ENCODE measurements at places on chromosomes 6 and 20. TPM values are rescaled to one million over a fixed set of nuclear protein-coding genes. Genes with fewer than 3 reads are reported as not detected.
A peak's percentile ranks its signal among the peaks of the same experiment; 100 is the strongest.

DNA sequence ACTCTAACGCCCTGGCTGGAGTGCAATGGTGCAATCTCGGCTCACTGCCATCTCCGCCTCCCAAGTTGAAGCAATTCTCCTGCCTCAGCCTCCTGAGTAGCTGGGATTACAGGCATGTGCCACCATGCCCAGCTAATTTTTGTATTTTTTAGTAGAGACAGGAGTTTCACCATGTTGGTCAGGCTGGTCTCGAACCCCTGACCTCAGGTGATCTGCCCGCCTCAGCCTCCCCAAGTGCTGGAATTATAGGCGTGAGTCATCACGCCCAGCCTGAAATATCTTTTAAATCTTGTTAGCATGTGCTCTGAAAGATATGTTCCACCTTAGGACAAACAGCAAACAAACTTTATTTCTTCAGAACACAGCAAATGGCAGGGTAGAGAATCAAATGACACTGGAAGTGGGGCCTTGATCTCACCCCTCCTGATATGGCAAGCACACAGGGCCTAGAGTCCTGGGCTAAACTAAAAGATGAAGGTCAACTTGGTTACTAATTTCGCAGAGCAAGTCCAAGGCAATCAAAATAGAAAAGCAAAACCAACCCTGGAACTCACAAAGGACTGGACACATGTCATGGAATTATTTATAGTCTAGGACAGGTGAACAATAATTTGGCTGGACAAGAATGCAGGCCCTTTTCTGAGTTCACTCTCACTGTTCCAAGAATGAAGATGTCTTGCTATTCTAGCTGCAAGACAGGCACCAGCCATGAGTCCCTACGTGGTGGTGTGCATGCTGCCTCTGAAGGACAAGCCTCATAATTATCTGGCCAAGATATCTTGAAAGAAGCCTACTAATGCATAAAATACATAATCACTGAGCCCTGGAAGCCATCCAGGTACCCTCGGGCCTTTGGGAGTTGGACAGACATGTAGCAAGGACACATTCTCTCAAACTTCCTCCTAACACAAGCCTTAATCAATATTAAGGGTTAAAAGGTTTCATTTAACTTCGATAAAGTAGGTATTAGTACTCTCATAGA is 35.6 kb downstream of the B4GALT5 start:
- H3K27ac ChIP-seq: no peak overlapping the region
- no peak for DNase-seq
- H3K27me3 ChIP-seq: no peaks in the 10 kb centered on the region
- peaks cover 4% of the 10 kb centered on the region for H3K36me3 ChIP-seq

The BMP7 gene
- total RNA-seq: 47.3 TPM

DNA sequence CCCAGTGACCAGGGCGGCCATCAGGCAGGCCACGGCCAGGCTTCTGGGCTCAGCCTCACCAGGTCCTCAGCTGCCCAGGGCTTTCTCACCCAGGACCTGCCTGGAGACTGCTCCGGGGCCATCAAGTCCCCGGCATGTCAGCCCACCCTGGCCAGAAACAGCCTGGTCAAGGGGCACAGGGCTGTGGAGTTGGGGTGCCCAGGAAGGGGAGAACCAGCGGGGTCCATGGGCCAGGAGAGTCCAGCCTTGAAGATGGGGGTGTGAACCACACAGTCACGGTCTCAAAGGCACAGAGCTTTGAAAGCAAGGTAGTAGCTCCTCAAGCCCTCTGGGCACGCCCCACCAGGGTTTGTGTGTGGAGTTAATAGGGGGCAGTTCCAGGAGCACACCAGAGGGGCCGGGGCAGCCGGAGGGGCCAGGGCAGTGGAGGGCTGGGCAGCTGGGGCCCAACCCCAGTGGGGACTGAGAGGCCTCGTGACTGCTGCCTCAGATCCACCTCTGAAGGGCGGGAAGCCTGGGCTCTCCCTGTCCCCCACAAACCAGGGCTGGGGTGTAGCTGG is 48.0 kb upstream of the BHLHE23 start:
- no peak overlapping the region for H3K4me3 ChIP-seq
- peaks cover 35% of the 10 kb centered on the region for H3K4me1 ChIP-seq
- no peak overlapping the region for H3K27ac ChIP-seq
- DNase-seq: no peak
- no peaks in the 10 kb centered on the region for H3K27me3 ChIP-seq
- H3K36me3 ChIP-seq: no peaks in the 10 kb centered on the region

GRCh38 chr6:15327271-15327670 is 81.4 kb downstream of the JARID2 start:
- H3K4me1 ChIP-seq: peaks cover 19% of the 10 kb centered on the region
- H3K27ac ChIP-seq: no peak overlapping the region
- no peaks in the 10 kb centered on the region for H3K36me3 ChIP-seq

DNA sequence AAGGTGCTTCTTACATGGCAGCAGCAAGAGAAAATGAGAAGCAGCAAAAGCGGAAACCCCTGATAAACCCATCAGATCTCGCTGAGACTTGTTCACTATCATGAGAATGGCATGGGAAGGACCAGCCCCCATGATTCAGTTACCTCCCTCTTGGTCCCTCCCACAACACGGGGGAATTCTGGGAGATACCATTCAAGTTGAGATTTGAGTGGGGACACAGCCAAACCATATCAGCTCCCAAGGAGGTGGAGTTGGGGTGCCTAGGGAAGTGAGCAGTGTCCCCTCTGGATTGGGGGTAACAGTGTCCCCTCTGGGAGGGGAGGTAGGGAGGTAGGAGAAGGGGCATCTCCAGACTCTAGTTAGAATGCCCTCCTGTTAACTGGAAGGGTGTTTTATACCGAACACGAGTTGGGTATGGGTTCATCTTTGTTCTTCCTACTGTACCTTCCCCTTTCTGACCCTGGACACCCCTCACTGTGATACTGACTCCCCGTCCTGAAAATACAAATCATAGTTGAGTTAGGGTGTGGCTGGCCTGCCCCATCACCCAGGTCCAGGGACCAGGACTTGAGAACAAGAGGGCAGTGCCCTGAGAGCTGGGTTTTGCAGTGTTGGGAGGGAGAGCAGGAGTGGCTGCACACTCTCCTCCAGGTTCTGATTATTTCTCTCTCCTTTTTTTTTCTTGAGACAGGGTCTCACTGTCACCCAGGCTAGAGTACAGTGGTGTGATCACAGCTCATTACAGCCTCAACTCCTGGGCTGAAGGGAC is 62.0 kb downstream of the EFCAB8 start:
- no peaks in the 10 kb centered on the region for H3K27me3 ChIP-seq
- no peaks in the 10 kb centered on the region for H3K36me3 ChIP-seq
- no peaks in the 10 kb centered on the region for H3K4me1 ChIP-seq
- H3K27ac ChIP-seq: no peak overlapping the region

- H3K36me3 ChIP-seq: no peaks in the 10 kb centered on the region
- peaks cover 13% of the 10 kb centered on the region for H3K27me3 ChIP-seq
- DNase-seq: no peak
- no peaks in the 10 kb centered on the region for H3K4me1 ChIP-seq
- H3K27ac ChIP-seq: no peak overlapping the region
- no peak overlapping the region for H3K4me3 ChIP-seq
Observed at GRCh38 chr6:30378290-30378937, 33.5 kb downstream of the RPP21 start.

DNA sequence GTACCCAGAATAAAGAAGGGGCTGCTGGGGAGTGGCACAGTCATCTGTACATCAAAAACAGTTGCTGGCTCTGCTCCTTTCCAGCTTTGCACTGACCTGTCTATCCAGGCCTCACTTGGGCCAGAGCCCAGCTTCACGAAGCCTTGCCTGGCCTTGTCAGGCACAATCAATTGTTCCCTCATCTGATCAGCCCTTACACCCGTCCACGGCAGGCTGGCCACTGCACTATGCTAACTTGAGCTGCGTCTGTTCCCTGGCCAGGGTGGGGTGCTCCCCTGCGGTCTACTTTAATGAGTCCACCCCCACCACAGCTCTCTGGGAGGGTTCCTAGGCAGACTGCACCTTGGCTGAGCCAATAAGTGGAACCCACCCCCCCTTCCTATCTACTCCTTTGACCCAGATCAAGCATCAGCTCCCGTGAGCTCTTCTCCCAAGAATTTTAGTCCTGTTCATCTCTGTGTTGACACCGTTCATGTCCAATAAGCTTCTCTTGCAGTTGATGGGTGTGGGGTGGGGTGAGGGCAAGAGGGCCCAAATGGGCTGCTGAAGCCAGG is 74.3 kb upstream of the MLN start:
- H3K27ac ChIP-seq: no peak overlapping the region
- no peaks in the 10 kb centered on the region for H3K36me3 ChIP-seq
- no peak overlapping the region for H3K4me3 ChIP-seq
- no peak for DNase-seq
- H3K27me3 ChIP-seq: no peaks in the 10 kb centered on the region

- no peaks in the 10 kb centered on the region for H3K4me1 ChIP-seq
- H3K27me3 ChIP-seq: no peaks in the 10 kb centered on the region
- no peak overlapping the region for H3K27ac ChIP-seq
- no peaks in the 10 kb centered on the region for H3K36me3 ChIP-seq
- no peak overlapping the region for H3K4me3 ChIP-seq
- DNase-seq: no peak
Observed at GRCh38 chr20:2631228-2631627, 21.2 kb upstream of the NOP56 start.

DNA sequence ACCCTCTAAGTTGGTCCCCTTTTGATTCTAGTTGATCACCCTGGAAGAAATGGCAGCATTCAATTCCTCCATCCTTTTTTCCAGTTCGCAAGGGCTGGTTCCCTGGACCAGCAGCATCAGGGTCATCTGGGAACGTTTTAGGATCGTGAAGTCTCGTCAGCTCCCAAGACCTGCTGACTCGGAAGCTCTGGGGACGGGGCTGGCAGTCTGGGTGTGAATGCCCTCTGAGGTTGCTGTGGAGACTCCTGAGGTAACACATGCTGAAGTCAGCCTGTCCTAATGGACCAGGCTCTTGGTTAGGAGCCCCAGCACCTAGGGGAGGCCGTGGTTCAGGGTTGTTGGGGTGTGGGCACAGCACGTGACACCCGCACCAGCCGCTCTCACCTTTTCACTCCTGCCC is 164.1 kb downstream of the SYNDIG1 start:
- no peaks in the 10 kb centered on the region for H3K27me3 ChIP-seq
- no peak for DNase-seq
- H3K4me1 ChIP-seq: peaks cover 16% of the 10 kb centered on the region
- H3K27ac ChIP-seq: no peak overlapping the region
- H3K36me3 ChIP-seq: peaks cover 3% of the 10 kb centered on the region

- no peak overlapping the region for H3K4me3 ChIP-seq
- H3K36me3 ChIP-seq: no peaks in the 10 kb centered on the region
- H3K4me1 ChIP-seq: peaks cover 8% of the 10 kb centered on the region
Observed at GRCh38 chr20:19427480-19427879, 215.0 kb downstream of the SLC24A3 start.

DNA sequence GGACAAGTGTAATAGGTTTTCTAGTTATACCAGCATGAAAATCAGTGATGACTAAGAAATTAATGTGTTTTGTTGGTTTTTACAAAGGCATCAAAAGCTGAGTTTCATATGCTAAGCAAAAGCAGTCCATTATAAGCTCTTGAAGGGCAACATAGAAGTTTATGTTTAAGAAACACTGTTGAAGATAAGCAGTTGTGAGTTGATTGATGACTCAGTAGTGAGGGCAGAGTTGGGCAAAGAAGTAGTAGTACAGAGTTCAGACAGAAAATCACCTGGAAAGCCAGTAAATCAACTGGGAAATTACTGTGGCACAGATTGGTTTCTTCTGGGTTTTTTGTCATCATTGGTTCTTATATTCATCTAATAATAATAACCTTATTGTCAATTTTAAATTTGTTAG is 78.0 kb upstream of the SMIM8 start:
- peaks cover 35% of the 10 kb centered on the region for H3K36me3 ChIP-seq
- no peak overlapping the region for H3K4me3 ChIP-seq
- H3K4me1 ChIP-seq: no peaks in the 10 kb centered on the region
- DNase-seq: no peak

The GPR6 gene
- total RNA-seq: 0.59 TPM

The PAX1 gene
- total RNA-seq: 0.06 TPM

The IP6K3 gene
- total RNA-seq: 1.0 TPM

- H3K4me3 ChIP-seq: no peak overlapping the region
- no peak for DNase-seq
- H3K27ac ChIP-seq: no peak overlapping the region
- H3K4me1 ChIP-seq: no peaks in the 10 kb centered on the region
Observed at GRCh38 chr6:46626228-46626909, 26.2 kb downstream of the CYP39A1 start.

GRCh38 chr6:66926060-66926459 is 1219.0 kb upstream of the EYS start:
- DNase-seq: no peak
- no peaks in the 10 kb centered on the region for H3K4me1 ChIP-seq
- no peak overlapping the region for H3K27ac ChIP-seq
- H3K36me3 ChIP-seq: no peaks in the 10 kb centered on the region
- H3K4me3 ChIP-seq: no peak overlapping the region
- H3K27me3 ChIP-seq: no peaks in the 10 kb centered on the region

- no peaks in the 10 kb centered on the region for H3K4me1 ChIP-seq
- H3K36me3 ChIP-seq: no peaks in the 10 kb centered on the region
- no peak for DNase-seq
- no peaks in the 10 kb centered on the region for H3K27me3 ChIP-seq
Observed at GRCh38 chr6:48474830-48475229, 363.8 kb upstream of the PTCHD4 start.

DNA sequence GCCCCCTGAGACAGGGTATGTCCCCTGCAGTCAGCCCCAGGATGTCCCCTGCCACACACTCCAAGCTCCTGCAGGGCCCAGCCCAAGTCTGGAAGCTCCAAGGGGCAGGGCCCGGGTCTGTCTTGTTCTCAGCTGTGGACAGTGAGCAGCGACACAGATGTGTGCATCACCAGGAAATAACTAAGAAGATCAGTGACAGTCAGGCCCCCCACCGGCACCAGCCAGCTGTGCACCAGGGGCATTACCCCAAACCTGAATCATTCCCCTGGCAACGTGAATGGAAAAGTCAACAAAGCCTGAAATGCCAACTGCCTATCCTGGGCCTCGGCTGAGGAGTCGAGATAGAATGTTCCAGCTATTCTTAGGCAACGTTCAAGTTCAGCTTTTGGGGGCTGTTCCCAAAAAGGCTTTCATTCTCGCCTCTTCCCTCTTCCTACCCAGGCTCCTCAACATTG is 105.0 kb downstream of the PREX1 start:
- no peaks in the 10 kb centered on the region for H3K27me3 ChIP-seq
- no peak for DNase-seq
- H3K4me1 ChIP-seq: peaks cover 61% of the 10 kb centered on the region
- H3K36me3 ChIP-seq: peaks cover 33% of the 10 kb centered on the region
- peak overlapping the region; percentile 72 for H3K27ac ChIP-seq
- no peak overlapping the region for H3K4me3 ChIP-seq

DNA sequence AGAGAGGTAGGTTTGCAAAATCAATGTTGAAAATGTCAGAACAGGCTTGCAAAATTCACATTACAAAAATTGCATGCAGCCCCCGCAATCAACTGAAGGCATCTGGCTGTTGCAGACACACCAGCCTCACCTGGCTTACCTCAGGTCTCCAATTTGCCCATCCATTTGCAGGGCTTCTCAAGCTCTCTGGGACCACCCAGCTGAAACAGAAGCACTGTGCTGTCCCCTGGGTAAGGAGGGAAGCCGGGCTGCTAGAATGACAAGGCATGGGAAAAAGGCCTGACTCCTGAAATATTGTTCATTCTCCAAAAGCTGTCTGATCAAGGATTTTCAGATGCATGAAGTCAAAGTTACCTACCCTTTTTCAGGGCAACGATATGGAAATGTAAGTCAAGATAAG is 52.6 kb upstream of the CD93 start:
- H3K4me3 ChIP-seq: no peak overlapping the region
- H3K27me3 ChIP-seq: no peaks in the 10 kb centered on the region
- H3K4me1 ChIP-seq: no peaks in the 10 kb centered on the region
- no peak overlapping the region for H3K27ac ChIP-seq
- DNase-seq: no peak

The MYH7B gene
- 0.89 TPM for total RNA-seq

The HLA-DQA1 gene
- 0.99 TPM for total RNA-seq
